HFFc6 (cell line): ENCODE measurements at places on chromosomes 2 and 18. TPM values are rescaled to one million over a fixed set of nuclear protein-coding genes. Genes with fewer than 3 reads are reported as not detected.

The PLGLB1 gene
- total RNA-seq = 0.29 to 1.4 TPM (median 0.39 TPM) in 3 replicates

The RSAD2 gene
- total RNA-seq = not detected in 2 replicates

The SIGLEC15 gene
- 0.41 to 0.73 TPM (median 0.62 TPM) in 3 replicates for total RNA-seq

The ME2 gene
- total RNA-seq = 34.0 to 43.9 TPM (median 38.9 TPM) in 3 replicates

The KCTD18 gene
- 11.5 and 14.6 TPM in 2 replicates for total RNA-seq

- DNase-seq = no peak
These were observed 78.3 kb downstream of the TGIF1 start for GRCh38 chr18:3528231-3528630.

- no peak for DNase-seq
These were observed 13.7 kb downstream of the ANKRD23 start for GRCh38 chr2:96830044-96830562.

GRCh38 chr2:127105656-127106456, 1.1 kb downstream of the BIN1 start:
- peak; percentile 8 for DNase-seq

DNA sequence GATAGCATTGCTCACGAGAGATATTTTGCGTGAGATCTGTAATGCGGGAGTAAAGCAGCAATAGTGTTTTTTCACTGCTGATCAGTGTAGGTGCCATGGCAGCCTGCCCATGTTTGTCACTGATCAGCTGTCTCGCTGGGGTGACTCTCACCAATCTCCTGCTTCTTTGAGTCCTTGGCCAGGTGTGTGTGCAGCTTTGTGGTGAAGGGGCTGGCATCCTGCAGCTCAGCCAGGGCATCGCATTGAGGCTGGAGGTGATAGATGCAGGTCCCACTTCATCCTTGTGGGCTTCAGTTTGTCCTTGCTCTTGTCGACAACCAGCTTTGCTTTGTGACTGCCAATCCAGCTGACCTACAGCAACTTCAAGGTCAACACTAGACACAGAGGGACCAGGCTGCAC, 258.3 kb upstream of the CXCR4 start:
- no peak for DNase-seq

DNA sequence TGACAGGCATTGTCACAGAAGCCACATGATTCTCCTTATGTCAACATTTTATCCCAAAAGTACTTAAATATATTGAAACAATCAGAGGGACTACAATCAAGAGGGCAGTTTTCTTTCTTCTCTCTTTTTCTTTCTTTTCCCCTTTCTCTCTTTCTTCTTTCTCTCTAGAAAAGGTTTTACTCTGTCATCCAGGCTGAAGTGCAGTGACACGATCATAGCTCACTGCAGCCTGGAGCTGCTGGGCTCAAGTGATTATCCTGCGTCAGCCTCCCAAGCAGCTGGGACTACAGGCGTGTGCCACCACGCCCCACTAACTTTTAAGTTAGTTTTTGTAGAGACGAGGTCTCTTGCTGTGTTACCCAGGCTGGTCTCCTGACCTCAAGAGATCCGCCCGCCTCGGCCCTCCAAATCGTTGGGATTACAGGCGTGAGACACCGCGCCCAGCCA, 1.0 kb upstream of the PRKD3 start:
- no peak for DNase-seq

DNA sequence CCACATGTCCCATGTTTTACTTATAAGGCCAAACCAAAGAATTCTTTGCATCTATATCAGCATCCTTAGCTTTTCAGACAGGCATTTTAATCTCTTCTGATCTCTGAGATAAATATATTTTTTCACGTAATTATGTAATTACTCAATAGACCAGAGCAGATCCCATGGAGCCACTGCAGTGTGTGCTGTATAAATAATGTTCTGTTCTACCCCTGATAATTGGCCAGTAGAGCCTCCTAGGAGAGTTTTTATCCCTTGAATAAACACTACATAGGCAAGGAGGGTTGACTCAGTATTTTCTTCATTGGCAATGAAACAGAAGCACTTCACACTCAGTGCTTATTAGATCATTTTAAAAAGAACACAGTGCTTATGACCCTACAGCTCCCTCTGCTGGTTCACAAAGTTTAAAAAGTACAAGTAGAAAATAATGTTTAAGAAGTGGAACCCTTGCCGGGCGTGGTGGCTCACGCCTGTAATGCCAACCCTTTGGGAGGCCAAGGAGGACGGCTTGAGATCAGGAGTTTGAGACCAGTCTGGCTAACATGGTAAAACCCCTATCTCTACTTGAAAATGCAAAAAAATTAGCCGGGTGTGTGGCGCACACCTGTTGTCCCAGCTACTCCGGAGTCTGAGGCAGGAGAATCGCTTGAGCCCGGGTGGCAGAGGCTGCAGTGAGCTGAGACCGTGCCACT, 91.9 kb downstream of the PPP1R1C start:
- peak; percentile 97 for DNase-seq

DNA sequence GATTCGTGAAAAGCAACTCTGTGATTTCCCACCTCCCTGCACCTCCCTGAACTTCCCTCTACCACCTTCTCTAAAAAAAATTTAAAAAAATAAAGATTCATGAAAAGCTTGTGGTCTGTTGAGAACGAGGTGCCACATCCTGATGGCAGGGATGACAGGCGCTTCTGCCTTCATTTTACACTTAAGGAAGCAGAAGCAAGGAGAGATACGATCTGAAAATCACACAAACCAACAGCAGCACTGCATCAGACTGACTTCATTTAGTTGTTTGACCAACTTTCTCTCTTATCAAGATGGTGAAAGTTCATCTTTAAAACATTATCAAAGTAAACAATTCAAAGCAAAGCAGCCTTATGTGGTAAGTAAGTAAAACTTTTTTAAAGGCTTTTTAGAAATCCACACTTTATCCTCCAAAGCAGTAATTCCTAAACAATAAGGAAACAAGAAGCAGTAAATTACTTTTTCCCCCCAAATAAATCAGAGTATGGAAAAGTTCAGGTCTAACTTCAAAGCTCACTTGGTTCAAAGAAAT, 15.5 kb downstream of the WDFY1 start:
- no peak for DNase-seq

DNA sequence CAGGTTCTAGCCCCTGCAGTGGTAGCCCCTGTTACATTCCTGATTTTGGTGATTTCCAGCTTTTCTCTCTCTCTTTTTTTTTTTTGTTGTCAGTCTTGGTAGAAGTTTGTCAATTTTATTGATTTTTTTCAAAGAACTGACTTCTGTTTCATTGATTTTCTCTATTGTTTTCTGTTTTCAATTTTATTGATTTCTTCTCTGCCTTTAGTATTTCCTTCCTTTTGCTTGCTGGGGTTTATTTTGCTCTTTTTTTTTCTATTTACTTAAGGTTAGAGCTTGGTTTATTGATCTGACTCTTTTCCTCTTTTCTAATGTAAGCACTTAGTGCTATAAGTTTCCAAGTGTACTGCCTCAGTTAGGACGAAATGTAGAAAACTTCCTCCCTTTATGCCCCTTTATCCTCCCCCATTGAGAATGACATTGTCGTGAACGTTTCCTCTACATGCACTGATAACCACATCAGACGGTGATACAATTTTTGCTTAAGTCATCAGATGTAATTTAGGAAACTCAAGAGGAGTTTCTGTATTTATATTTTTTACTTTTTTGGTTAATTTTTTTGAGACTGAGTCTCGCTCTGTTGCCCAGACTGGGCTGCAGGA, 81.1 kb upstream of the HS6ST1 start:
- no peak for DNase-seq

GRCh38 chr2:25972049-25972823, 10.1 kb downstream of the KIF3C start:
- DNase-seq = no peak
